ENCODE measurements at places on chromosomes 6 and 20. TPM values are rescaled to one million over a fixed set of nuclear protein-coding genes. Genes with fewer than 3 reads are reported as not detected.

HMGCLL1 gene
- not detected for total RNA-seq

EPHA7 gene
- total RNA-seq: not detected

COX4I2 gene
- not detected for total RNA-seq

NRN1 gene
- 25.6 TPM for total RNA-seq

ENPP5 gene
- total RNA-seq: not detected

RIPPLY2 gene
- not detected for total RNA-seq

SLC35D3 gene
- not detected for total RNA-seq

TCFL5 gene
- 11.1 TPM for total RNA-seq

ZC3H12D gene
- not detected for total RNA-seq

RSPH4A gene
- 0.18 TPM for total RNA-seq

HLA-DQB2 gene
- total RNA-seq: not detected

ARMC2 gene
- 3.9 TPM for total RNA-seq

PRSS35 gene
- total RNA-seq: not detected

TFAP2C gene
- total RNA-seq: not detected

PTGIS gene
- 6.2 TPM for total RNA-seq

PTCHD4 gene
- total RNA-seq: 1.9 TPM

KCNB1 gene
- not detected for total RNA-seq

FAM209B gene
- total RNA-seq: not detected

SLC22A1 gene
- total RNA-seq: not detected

KHDC1L gene
- total RNA-seq: not detected

POU5F1 gene
- total RNA-seq: not detected

OR2H2 gene
- not detected for total RNA-seq

SPATA2 gene
- 6.1 TPM for total RNA-seq

THBD gene
- total RNA-seq: 28.0 TPM

HCRTR2 gene
- not detected for total RNA-seq

RSPH9 gene
- total RNA-seq: 0.12 TPM

QRSL1 gene
- 12.4 TPM for total RNA-seq

SNX14 gene
- total RNA-seq: 64.9 TPM

KCNK15 gene
- not detected for total RNA-seq

Data from endothelial cell of umbilical vein (primary cell).